Stimulated activated CD4-positive, alpha-beta T cell treated with anti-CD3 and anti-CD28 coated beads, Interleukin-15, amount 100 ng/mL, for 1 hour (primary cell): ENCODE measurements at places on chromosomes 2 and 18.
A peak's percentile ranks its signal among the peaks of the same experiment; 100 is the strongest.

- peak; percentile 4 for DNase-seq
Observed at GRCh38 chr18:3995476-3996102, 459.5 kb downstream of the DLGAP1 start.

GRCh38 chr2:134132490-134132857 is 121.4 kb upstream of the MGAT5 start:
- DNase-seq = no peak

DNA sequence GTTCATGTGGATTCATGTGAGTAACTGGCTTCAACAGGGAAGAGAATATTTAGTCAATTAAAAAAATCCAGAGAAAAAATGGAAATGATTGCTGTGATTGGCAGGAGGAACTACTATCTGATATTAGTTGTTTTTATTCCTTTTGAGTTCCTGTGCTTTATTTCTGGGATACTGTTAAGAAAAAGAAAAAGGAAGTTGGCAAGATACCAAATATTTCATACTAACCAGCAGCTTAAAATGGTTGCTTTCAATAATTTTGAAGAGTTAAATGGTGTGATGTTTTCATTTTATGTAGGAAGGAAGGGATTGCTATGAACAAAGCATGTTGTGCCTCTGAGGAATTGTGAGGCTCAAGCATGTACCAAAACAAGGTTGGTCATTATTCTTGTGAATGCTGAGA is 8.1 kb upstream of the MTX2 start:
- DNase-seq = no peak

- DNase-seq = no peak
Observed at GRCh38 chr2:68368654-68369336, 3.7 kb downstream of the PLEK start.

GRCh38 chr2:159174759-159175158 is 111.7 kb downstream of the WDSUB1 start:
- no peak for DNase-seq

- no peak for DNase-seq
Observed at GRCh38 chr2:221981912-221982470, 316.8 kb downstream of the PAX3 start.

GRCh38 chr2:76569819-76570218 is 859.1 kb upstream of the GCFC2 start:
- DNase-seq = no peak

DNA sequence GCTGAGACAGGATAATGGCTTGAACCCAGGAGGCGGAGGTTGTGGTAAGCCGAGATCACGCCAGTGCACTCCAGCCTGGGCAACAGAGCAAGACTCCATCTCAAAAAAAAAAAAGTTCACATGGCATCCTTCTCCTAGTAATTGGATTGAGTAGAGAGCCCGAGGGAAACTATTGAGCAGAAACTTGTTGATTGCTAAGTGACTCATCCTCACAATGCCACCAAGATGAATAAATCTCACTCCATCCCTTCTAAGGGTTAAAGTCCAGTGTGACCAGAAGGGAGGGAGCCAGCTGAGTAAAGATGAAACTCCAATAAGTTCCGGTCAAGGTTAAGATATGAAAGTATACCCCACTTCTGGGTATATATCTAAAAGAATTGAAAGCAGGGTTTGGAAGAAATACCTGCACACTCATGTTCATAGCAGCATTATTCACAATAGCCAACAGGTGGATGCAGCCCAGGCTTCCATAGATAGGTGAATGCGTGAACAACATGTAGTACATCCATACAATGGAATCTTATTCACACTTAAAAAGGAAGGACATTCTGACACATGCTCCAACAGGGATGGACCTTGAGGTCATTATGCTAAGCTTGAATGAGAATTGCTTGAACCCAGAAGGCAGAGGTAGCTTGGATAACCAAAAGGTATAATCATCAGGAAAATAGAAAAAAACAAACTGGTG is 13.0 kb upstream of the FHL2 start:
- DNase-seq = no peak

- no peak for DNase-seq
Observed at GRCh38 chr2:84966731-84967130, 4.2 kb upstream of the KCMF1 start.

- DNase-seq = no peak
Observed at GRCh38 chr2:24683408-24683807, 109.8 kb downstream of the PTRHD1 start.

- no peak for DNase-seq
Observed at GRCh38 chr2:194104687-194105086, 1552.3 kb upstream of the SLC39A10 start.

GRCh38 chr2:41417511-41417910 is 630.3 kb upstream of the PKDCC start:
- DNase-seq = no peak

GRCh38 chr2:98027538-98027937 is 31.8 kb upstream of the TMEM131 start:
- DNase-seq = no peak

DNA sequence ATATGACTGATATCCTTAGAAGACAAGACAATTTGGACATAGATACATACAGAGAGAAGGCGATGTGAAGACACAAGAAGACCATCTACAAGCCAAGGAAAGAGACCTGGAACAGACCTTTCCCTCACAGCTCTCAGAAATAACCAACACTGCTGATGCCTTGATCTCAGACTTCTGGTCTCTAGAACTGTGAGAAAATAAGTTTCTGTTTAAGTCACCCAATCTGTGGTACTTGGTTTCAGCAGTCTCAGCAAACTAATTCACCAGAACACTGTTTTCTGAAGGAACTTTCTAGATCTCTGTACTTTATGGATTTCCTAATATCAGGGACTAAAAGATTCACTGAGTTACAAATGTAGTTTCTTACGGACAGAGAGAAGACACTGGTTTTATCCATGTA is 58.8 kb downstream of the NAB1 start:
- no peak for DNase-seq

DNA sequence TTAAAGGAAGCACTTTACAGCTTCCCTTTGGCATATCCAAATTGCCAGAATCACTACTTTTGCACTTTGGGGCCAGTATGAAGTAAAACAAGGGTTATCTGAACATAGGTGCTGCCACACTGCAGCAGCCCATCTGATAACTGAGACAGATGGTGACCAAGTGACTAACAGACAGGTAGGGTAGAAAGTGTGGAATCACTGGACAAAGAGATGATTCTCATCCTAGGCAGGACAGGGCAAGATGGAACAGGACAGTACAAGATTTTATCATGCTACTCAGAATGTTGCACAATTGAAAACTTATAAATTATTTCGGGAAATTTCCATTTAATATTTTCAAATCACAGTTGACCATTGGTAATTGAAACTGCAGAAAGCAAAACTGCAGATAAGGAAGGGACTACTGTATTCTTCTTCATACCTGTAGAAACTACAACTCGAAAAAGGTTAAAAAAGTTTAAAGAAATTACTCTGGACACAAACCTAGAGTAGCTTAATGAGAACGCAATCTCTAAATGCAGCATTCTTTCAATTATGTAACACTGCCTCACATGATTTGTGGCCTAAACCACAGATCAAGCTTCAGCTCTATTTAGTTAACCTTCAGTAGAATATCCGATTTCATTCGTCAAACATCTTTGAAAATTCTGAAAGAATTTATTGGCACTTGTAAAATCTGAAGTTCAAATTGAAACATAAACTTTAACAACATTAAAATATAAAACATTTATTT is 31.4 kb downstream of the HEATR5B start:
- no peak for DNase-seq

DNA sequence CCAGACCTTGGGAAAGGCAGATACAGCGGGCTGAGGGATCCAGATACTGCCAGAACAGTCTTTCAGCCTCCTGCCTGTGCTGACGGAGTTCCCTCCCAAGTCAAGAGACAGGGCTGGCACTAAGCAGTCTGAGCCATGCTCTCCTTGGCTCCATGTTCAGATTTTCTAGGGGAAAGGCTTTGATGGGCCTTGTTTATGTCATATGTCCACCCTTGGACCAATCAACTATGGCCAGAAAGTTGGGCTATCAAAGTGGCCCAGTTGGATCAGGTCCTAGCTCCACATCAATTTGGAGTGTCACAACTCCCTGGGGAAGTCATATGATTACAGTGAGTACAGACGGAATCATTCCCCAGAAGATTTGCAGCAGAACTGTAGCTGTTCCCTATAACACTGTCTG is 152.0 kb downstream of the GREB1L start:
- no peak for DNase-seq

GRCh38 chr18:42649331-42650035 is 466.0 kb downstream of the RIT2 start:
- DNase-seq = no peak

- no peak for DNase-seq
Observed at GRCh38 chr2:133760376-133760775, 192.1 kb upstream of the NCKAP5 start.

GRCh38 chr2:128322715-128323554 is 4.3 kb upstream of the HS6ST1 start:
- DNase-seq = peak; percentile 1
